Psoas muscle (tissue), 8 donors: ENCODE measurements at places on chromosomes 11 and 22.

DNA sequence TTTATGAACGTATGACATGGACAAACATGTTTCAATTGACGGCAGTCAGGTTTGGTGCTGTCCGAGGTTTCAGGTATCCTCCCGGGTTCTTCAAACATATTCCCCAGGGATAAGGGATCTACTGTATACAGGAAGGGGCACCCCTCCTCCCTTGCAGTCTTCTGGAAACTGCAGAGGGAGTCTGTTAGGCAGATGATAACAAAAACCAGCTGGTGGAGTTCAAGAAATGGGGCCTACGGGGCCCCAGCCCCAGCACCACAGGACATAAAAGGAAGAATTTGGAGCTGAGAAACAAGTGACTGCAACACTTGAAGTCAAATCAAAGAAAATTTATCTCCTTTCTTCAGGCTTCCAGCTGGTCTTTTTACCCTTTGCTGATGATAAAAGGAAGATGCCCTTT is 32.1 kb downstream of the SNU13 start:
- no peak for DNase-seq

GRCh38 chr11:46238078-46238966 is 39.1 kb upstream of the CREB3L1 start:
- DNase-seq, result peak; percentile 81

- DNase-seq, result no peak
Observed at GRCh38 chr11:4060182-4060923, 34.2 kb upstream of the RRM1 start.

DNA sequence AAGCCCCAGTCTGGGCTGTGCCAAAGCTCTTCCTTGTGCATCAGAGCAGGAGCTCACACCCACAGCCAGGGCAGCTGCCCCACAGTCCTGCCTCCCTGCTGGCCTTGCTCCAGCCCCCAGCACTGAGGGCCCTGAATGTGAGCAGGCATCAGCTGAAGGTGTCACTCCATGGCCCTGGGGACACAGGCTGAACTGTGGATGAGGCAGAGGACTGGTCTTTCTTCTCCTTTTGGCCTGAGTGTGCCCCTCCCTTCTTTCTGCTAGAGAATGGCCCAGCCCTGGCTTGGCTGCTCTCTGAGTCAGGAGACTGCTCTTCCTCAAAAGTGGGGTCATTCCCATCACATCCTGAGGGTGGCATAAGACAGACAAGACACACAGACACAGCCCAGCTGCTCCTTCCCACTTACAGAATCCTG is 16.2 kb downstream of the OTOG start:
- no peak for DNase-seq

DNA sequence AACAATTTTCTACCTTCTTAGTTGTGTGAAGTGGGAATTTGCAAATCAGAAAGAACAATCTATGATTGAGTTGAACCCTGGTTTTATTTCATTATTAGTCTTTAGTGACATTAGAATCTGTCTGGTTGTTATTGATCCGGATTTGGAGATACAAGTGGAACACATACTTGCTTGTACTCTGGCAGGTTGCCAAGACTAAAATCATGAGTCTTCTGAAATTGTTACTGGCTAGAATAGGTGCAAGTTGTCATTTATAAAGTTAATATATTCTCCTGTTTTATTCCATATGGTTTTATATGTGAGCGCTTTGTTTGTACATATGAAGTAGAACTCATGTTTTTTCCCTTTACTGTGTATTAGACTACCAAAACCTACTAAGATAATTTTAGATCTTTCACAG is 23.0 kb downstream of the CCDC15 start:
- no peak for DNase-seq

DNA sequence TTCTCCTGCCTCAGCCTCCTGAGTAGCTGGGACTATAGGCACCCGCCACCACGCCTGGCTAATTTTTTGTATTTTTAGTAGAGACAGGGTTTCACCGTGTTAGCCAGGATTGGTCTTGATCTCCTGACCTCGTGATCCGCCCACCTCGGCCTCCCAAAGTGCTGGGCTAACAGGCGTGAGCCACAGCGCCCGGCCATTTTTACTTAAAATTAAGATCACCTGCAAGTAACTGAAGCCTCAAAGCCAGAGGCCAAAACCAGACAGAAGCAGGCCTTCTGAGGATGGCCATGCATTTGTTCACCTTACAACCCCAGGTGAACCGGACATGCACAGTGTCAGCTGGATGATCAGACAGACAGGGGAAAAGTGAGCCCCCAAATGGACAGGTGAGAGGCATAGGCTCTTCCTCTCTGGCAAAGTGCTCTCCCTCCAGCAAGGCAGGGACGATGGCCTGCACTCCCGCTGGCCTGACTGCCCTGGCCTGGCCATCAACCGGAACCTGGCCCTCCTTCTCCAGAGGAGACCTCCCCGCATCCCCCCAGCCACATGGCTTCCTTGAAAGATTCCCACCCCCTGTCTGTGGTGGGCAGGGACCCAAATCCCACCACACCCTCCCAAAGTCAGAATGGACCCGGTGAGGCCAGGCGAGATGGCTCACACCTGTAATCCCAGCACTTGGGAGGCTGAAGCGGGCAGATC is 25.9 kb downstream of the APOBEC3H start:
- no peak for DNase-seq

DNA sequence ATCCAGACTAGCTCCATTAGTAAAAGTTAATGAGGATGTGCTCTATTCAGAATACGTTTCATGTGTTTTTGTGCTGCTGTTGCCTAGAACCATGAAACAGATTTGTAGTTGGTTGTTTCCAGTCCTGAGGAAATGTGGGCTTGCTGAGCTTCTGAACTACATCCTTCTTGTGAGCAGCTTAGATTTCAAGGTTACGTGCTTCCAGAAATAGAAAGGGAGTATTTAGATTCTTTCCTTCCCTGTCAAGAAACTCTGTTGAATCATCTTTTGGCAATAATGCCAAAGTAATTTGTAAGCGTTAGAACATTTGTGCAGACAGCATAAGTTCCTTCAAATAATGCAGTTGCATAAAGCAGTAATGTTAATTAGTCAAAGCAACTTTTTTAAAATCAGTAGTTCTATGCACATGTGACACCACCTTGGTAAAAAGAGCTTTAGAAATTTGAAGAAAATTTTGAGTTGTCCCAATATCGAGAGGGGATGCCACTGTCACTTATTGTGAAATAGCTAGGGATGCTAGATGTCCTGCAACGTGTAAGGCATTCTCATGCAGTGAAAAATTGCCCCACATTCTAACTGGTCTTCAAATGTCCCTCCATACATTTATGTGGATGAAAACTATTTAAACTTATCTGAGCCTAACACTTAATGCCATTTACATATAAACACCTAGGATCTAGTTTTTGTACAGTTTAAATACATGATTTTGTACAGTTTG is 169.6 kb downstream of the ETS1 start:
- DNase-seq, result no peak

DNA sequence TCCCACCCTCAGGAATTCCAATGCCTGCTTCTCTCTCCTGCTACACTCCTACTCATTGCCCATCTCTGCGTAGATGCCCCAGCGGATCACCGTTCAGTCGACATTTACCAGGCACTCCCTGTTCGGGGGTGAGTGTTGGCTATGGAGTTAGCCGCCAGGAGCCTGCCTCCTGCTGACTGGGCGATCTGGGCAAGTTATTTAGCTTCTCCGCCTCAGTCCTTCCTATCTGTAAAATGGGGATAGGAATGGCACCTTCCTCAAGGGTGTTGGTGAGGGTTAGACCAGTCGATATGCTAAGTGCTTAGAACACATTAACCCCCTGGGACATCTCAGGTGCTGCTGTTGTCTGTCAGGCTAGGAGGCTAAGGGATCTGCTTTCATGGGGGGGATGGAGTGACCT is 30.9 kb downstream of the FADD start:
- no peak for DNase-seq

DNA sequence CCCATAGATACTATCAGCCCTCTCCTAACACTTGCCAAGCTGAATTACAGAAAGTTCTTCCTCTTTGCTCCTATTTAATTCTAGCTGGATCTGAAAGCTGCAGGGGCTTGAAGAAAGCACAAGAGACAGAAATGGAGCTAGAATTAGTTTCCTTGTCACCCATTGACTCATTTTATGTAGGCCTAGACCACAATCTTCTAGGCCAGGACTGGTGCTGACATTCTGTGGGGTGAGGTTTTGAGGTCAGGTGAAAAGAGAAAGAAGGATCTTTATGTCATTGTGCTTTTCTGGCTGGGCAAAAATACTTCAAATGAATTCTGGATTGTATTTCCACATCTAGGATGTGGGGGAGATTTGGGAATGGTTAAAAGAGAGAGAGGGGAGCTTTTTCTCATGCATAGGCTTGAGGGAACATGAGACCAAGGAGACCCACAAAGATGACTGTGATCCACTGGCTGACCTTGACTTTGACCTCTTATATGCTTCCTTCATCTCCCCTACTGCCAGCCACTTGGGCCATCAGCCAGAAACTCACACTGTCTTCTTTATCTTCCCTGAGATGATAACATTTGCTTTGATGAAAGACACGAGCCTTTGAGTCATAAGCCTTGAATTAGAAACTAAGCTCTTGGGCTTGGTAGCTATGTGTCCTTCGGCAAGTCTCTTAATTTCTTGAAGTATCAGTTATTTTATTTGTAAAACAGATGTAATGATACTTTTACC is 274.9 kb upstream of the CADM1 start:
- no peak for DNase-seq

DNA sequence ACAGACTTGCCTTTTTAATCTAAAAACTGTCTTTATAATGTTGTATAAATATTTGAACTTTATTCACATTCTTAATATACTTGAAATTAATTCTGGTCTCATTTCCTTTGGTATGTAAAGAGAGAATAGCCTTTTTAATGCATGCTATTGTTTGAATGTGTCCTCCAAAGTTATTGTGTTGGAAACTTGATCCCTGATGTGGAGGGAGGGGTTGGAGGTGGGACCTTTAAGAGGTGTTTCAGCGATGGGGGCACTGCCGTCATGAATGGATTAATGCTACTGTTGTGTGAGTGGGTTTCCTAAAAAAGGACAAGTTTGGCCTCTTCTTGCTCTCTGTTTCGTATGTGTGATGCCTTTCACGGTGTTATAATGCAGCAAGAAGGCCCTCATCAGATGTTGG is 131.7 kb downstream of the DDX10 start:
- DNase-seq, result no peak

DNA sequence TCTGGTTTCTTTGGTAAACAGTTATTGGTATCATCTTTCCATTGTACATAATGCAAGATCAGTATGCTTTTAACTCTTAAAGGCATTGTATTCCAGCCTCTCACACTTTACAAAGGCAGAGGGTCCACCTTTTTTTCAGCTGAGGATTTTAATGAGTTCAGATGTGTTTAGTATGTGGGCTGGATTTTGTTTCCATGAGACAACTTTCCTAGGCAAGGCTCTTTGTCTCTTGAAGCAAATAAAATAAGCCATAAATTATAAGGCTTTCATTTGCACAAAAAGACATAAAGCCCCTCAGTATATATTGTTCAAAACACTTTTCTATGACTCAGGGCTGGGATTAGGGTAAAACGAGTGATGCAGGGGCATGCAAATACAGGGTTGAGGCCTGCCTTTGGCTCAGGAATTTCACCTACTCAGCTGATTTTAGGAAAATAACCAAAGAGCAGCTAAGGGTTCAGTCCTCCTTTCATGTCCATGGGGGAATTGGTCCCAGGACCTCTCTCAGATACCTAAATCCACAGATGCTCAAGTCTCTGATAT is 7.6 kb downstream of the MMP20 start:
- DNase-seq, result no peak

DNA sequence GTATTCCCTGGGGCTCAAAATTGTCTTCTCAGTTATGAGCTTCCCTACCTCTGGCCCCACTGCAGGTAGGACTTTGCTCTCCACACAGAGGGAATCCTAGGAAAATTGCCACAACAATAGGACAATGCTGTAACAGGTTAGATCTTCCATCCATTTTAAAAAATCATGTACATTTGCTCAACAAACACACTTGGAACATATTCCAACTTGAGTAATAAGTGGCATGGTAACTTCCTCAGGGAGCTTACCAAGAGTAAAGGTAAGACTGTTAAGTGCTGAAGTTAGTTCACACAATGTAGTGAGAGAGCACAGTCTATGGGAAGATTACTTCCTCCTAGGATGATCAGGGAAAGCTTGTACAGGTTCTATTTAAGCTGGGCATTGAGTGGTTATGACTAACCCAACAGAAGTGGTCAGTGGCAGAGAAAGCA is 78.9 kb upstream of the BIRC3 start:
- no peak for DNase-seq

GRCh38 chr22:48410536-48410935 is 1417.1 kb downstream of the BRD1 start:
- DNase-seq, result no peak

GRCh38 chr11:48020092-48020755 is 39.9 kb downstream of the PTPRJ start:
- no peak for DNase-seq

GRCh38 chr11:28447226-28447625 is 339.0 kb downstream of the METTL15 start:
- DNase-seq, result no peak

GRCh38 chr11:6419009-6419631 is at the start of gene APBB1:
Gene APBB1, minus strand, starts transcription at chr11:6419094. Its CDS starts 7,747 bp downstream, at chr11:6411347.
- peak; percentile 77 for DNase-seq

GRCh38 chr11:122756417-122756816 is 81.9 kb upstream of the CRTAM start:
- DNase-seq, result peak; percentile 29

DNA sequence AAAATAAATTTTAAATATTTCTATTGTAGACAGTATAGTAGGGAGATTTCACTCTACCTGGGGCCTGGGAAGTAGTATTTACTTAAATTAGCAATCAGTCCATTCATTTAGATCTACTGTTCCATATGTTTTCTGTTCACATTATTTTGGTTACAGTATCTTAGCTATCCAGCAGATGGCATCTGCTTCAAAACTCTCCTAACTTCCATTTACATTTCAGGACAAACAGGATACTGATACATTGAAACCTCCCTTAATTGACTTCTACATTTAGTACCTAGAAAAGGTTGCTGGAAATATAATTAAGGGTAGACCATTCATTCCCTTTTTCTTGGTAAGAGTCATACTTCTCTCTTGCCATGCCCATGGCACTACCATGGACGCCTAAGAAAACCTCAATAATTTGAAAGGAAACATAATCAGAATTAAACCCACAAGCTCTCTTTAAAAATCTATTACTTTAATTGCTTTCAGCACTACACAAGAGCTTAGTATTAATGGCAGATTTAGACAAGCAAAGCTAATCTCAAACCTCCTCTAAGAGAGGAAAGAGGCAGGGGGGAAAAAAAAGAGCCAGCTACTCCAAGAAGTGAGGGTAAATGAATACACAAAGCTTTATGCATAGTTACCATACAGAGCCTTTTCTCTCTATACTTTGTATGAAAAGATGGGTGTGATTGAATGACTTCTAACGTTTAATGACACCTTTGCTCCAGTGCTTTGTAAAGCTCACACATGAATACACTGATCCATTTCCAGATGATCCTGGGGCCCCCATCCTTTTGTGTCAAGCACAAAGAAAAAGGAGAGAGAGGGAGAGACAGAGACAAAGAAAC is 131.2 kb upstream of the MTMR2 start:
- no peak for DNase-seq

- DNase-seq, result no peak
Observed at GRCh38 chr22:35736701-35737100, 19.0 kb downstream of the APOL5 start.

GRCh38 chr22:42236268-42236667 is 34.2 kb downstream of the TCF20 start:
- no peak for DNase-seq

GRCh38 chr22:46622081-46622521 is 1.9 kb downstream of the GRAMD4 start:
- peak; percentile 58 for DNase-seq
